Bone marrow (tissue), 2 donors: ENCODE measurements at places on chromosomes 5 and 9.

DNA sequence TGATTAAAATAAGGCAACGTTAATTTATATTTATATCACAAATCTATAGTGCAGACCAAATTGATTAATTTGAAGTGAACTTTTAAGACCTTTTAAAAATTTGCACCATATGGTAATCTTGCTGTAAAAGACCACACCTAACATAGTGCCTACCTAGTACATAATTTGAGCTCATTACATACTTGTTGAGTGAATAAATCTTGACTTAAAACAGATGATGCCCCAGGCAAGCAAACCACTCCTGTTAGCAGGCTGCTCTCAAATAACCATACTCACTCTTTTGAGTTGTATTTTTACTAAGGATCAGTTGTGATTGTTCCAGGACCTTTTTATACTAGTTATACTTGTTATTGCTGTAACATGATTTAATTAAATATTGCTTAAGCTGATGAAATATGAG lies 27.2 kb downstream of the CMYA5 start:
- DNase-seq, result no peak

DNA sequence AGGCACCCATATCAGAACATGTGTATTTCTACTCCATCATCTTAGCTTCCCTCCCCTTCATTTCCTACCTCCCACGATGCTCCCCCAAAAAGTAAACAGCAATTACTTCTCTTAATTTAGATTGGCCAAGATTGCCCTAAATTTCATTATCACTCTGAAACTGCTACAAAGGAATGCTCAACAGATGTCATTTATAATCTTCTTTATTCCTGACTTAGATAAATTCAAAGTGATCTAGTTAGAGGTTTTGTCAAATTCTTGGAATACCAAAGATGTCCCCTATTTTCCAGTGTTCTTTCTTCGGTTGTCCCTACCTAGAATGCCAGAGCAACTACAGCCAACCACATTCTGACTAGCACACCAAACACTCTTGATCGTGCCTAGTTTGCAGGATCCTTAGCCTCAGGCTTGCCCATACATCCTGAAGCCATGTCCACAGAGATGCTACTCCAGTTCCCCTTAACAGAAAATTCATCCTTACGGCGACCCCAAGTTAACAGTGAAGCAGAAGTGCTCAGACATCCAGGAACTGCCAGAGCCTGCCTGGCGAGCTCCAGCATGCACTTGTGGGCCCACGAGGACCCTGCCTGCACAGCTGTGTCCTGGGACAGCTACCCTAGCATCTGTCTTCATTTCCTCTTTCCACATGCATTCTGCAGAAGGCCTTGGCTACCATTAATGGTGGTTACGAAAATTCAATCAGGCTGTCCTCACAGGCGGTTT lies 31.6 kb downstream of the DAP start:
- DNase-seq, result no peak

DNA sequence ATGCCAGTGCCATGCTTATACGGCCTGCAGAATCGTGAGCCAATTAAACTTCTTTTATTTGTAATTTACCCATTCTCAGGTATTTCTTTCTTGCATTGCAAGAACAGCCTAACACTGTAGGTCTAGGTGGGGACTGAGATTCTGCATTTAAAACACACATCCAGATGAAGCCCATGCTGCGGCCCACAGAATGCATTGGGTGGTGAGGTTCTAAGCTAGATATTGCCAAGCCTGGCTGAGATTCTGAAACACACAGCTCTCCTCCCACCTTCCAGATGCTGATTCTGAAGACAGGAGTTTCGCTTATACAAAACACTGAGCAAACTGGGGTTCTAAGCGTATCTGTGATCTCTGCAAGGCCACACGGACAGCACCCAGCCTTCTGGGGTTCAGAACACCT lies 75.1 kb downstream of the DAPK1 start:
- DNase-seq, result no peak

- DNase-seq, result no peak
These were observed 370.8 kb downstream of the TLE1 start for GRCh38 chr9:81318571-81318970.

GRCh38 chr5:137035480-137035878 lies 463.6 kb downstream of the SPOCK1 start:
- no peak for DNase-seq

- DNase-seq, result no peak
These were observed 376.7 kb downstream of the GABRG2 start for GRCh38 chr5:162444129-162444762.
